ENCODE measurements at places on chromosomes 3 and 15. TPM values are rescaled to one million over a fixed set of nuclear protein-coding genes. Genes with fewer than 3 reads are reported as not detected.

Gene MYNN
- total RNA-seq: 16.8 TPM

Gene POU1F1
- total RNA-seq: not detected

Gene ACAD9
- total RNA-seq: 54.3 TPM

Gene OR5K2
- not detected for total RNA-seq

Gene NAALADL2
- not detected for total RNA-seq

Gene ILDR1
- total RNA-seq: not detected

Gene PPP1R14D
- total RNA-seq: not detected

Gene RASGRF1
- 0.22 TPM for total RNA-seq

Gene HGD
- total RNA-seq: 4.1 TPM

Gene AADACL2
- total RNA-seq: not detected

Gene IL5RA
- 0.43 TPM for total RNA-seq

Gene FOXB1
- 0.13 TPM for total RNA-seq

Gene SNTN
- not detected for total RNA-seq

Gene FAM174B
- total RNA-seq: 4.2 TPM

Gene KIF15
- total RNA-seq: 0.68 TPM

Gene CGGBP1
- 114 TPM for total RNA-seq

Gene KY
- total RNA-seq: not detected

Gene ATP13A4
- total RNA-seq: 2.0 TPM

Gene FMN1
- total RNA-seq: 15.7 TPM

Gene SCAANT1
- total RNA-seq: not detected

Gene ADPGK
- total RNA-seq: 106 TPM

Gene KCTD6
- total RNA-seq: 6.6 TPM

Gene SLC35G2
- total RNA-seq: 1.2 TPM

Gene SOX14
- total RNA-seq: not detected

Gene COL6A5
- not detected for total RNA-seq

Gene CGNL1
- total RNA-seq: not detected

Gene ERICH6
- 0.39 TPM for total RNA-seq

Gene SLC12A1
- not detected for total RNA-seq

Gene GABRR3
- not detected for total RNA-seq

Gene TMC3
- not detected for total RNA-seq

Gene CASR
- not detected for total RNA-seq

Gene ATP8B4
- total RNA-seq: 0.72 TPM

Gene CYP8B1
- total RNA-seq: not detected

Gene GNAT1
- not detected for total RNA-seq

Gene CCDC33
- total RNA-seq: not detected

Gene SLC25A36
- total RNA-seq: 104 TPM

Gene XIRP1
- total RNA-seq: not detected

Gene GPR156
- total RNA-seq: 0.53 TPM

Data from T-cell (primary cell).